Adrenal gland (tissue), 19 donors: ENCODE measurements at places on chromosomes 11 and 22. TPM values are rescaled to one million over a fixed set of nuclear protein-coding genes. Genes with fewer than 3 reads are reported as not detected.

GRCh38 chr11:35144136-35144741 lies 5.3 kb downstream of the CD44 start:
- DNase-seq: no peak

GRCh38 chr22:50672041-50672440 lies 582 bp upstream of the SHANK3 start:
- no peak for DNase-seq

GRCh38 chr11:132028380-132029240 lies 658.2 kb downstream of the NTM start:
- DNase-seq: no peak

DNA sequence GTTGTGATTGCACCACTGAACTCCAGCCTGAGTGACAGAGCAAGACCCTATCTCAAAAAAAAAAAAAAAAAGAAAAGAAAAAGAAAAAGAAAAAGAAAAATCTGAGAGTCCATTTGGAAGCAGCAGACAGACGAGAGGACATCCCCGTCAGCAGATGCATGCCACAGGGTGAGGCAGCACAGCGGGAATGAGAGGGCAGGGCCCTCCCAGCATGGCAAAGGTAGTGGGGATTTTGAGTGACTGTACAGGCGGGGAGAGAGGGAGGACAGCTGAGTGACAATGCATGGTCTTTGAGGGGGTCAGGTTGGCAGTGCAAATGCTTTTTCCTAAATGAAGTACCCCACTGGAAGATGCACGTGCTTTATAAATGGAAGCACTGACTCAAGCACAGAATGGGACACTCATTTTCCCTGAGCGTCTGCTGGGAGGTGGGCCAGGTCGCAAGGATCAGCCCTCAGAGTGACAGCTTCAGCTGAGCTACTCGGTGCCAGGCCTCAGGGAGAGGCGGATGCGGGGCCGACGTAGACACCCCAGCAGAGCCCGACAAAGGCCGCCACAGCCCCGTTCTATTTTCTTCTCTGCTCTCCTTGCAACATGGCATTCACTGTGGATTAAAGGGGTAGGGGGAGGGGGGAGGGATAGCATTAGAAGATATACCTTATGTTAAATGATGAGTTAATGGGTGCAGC lies 113.5 kb downstream of the SHANK2 start:
- DNase-seq: no peak

- no peak for DNase-seq
Observed at GRCh38 chr22:48343461-48343860, 1484.2 kb downstream of the BRD1 start.

The MMP13 gene
- not detected for total RNA-seq

DNA sequence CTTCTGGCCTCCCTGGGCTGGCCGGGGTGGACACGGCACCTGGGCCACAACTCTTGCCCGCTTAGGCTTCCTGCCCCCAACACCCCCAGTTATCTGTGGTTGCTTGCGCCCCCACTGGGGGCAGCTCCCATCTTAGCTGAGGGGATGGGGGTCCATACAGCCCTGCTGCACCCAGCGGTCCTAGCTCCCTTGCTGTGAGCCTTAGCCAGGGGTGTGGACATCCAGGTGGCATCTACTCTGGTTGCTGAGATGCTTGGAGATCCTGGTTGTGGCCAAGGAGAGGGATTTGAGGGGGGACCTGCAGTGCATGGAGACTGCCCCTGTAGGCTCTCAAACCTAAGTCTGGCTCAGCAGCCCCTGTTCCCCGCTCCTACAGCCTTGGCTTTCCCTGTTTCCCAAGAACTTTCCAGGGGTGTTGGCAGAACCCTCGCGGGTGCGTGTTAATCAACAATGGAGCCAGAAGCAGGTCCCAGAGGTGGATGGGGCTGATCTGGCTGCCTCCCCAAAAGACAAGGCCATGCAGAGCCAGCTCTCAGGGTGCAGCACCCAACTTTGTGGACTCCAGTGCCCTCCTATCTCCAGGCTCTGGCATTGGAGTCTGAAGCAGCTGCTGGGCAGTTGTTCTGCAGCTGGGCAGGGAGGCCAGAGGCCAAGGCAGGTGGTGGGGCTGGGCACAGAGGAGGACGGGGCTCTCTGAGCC lies 3.3 kb downstream of the KCNQ1 start:
- no peak for DNase-seq

- DNase-seq: no peak
Observed at GRCh38 chr11:6576471-6577373, 26.7 kb downstream of the RRP8 start.

The IFTAP gene
- 44.7 TPM for total RNA-seq

DNA sequence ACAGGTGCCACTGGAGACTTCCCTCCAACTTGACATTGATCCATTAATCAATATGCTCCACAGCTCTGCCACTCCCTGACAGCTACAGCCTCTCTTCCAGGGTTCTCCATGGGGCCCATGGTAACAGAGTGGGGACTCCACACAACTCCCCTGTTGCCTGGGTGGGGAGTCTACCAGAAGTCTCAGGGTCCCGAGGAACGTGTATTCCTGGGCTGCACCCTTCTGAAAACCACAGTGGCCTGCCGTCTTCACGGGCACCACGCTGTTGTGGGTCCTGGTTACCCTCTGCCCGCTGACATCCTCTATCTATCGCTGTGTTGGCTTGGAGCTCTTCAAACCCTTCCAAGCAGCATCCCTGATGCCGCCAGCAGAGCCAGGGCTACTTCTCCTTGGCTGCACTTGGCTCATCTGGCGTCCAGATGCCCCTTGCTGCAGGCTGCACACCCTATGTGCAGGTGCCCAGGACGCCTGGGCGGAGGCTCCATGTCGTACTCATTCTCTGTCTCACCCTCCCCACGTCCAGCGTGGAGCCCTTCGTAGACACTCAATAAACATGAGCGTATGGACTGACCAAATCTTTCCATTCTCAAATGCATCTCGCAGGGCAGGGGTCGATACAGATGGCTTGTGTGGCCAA lies 1341.8 kb downstream of the TBC1D22A start:
- DNase-seq: no peak

The SHANK2 gene
- total RNA-seq: 1.2 TPM

DNA sequence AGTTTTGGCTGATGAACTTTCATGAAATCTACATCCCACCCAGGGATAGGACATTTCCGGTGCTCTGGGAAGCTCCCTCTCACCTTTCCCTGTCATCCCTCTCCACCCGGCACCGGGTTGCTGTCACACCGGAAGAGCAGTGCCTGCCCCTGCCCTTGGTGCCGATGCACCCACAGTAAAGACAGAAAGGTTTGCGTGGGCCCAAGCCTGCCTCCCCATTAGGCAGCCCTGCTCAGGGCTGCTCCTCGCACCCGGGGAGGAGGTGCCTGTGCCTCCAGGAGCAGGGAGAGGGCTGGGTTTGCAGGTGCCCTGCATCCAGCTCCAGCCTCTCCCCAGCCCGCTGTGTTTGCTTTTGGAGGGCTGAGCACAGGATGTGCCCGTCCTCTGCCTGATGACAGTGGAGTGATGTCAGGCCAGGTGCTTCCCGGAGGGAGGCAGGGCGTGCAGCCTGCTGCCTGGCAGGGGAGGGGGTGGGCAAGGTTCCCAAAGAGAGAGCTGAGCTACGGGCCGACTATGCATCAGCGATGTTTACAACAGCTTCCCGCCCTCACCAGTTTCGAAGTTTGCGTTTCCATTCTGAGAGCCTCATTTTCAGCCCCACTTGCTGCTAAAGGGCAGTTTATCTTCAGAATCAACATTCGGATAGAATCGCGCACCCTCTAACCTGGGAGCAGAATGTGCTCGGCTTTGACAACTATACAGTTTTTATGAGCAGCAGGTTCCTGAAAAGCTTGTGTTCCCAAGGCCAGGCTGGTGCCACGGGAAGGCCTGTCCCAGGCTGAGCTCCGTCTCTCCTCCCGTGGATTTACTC lies 83.2 kb upstream of the CLDN5 start:
- no peak for DNase-seq

- no peak for DNase-seq
Observed at GRCh38 chr22:47190276-47190956, 428.0 kb downstream of the TBC1D22A start.

GRCh38 chr11:62953811-62954210 lies 31.0 kb downstream of the SLC22A6 start:
- no peak for DNase-seq

DNA sequence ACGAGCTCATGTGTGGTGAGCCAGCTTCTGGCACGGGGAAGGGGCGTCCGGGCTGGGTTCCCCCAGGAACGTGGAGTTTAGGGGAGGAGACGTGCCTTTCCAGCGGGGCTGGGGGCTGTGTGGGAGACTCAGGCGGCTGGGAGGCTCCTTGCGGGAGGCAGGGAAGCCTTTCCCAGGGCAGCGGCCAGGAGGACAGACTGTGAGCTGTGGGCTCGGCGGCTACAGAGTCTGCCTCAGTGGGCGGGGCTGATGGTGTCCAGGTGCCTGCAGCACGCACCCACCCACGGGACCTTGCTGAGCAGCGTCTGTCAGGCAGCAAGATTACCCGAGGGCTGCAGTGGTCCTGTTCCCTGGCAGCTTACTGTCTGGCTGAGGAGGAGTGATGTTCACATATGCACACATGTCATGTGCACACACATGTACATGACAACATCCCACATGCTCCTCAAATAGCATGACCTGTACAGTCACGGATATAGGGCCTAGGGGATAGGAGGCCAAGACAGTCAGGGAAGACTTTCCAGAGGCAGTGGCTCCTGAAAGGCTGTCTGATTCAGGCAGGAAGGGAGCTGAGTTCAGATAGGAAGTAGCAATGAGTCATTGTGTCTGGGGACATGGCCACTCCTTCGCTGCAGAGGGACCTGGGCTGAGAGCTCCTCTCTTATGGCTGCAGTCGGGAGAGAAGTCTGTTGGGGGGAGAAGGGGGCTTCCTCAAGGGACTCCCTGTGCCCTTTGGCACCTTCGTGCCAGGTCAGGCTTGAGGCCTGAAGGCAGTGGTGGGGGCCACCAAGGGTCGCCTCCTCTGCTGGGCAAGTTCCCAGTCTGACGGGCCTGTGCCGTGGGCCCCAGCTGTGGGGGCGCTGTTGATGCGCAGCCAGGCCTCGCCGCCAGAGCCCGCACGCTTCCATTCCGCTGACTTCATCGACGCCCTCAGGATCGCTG lies 23.3 kb upstream of the PPP6R3 start:
- DNase-seq: peak; percentile 50

- DNase-seq: peak; percentile 68
Observed at GRCh38 chr22:31229402-31230079, 17.4 kb downstream of the LIMK2 start.

The NNMT gene
- total RNA-seq: 70.4 TPM
